ENCODE measurements at places on chromosomes 11 and 22. TPM values are rescaled to one million over a fixed set of nuclear protein-coding genes. Genes with fewer than 3 reads are reported as not detected.

The APOBEC3A gene
- total RNA-seq: 1.4 TPM

The UCP3 gene
- total RNA-seq: 2.6 TPM

The MAPK8IP2 gene
- 0.26 TPM for total RNA-seq

GRCh38 chr11:119051440-119052162 is 5.4 kb downstream of the HYOU1 start:
- no peak for DNase-seq

- no peak for DNase-seq
Measured at GRCh38 chr11:122002926-122003325, 113.1 kb downstream of the BLID start.

DNA sequence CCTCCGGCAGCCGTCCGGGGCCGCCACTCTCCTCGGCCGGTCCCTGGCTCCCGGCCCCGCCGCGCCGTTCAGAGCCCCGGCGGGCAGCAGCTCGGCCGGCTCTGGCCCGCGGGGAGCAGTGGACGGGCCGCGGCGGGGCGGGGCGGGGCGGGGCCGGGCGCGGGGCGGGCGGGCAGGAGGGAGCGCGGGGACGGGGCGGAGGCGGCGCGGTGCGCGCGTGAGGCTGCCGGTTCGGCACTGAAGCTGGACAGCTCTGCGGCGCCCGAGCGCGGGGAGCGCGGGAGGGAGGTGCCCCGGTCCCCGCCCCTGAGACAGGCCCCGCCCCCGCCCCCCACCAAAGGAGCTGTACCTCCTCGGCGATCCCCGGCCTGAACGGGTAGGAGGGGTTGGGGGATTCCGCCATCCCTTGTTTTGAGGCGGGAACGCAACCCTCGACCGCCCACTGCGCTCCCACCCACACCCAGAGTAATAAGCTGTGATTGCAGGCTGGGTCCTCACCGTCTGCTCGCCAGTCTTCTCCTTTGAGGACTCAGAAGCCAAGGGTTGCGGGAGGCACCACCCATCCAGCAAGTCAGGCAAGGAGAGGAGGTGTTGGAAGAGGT is at the start of gene DRD2:
TSS of gene DRD2 (minus strand) at position 239 of the 602 bp plus-strand sequence. CDS start 50,747 bp downstream, outside the sequence.
- DNase-seq: no peak

DNA sequence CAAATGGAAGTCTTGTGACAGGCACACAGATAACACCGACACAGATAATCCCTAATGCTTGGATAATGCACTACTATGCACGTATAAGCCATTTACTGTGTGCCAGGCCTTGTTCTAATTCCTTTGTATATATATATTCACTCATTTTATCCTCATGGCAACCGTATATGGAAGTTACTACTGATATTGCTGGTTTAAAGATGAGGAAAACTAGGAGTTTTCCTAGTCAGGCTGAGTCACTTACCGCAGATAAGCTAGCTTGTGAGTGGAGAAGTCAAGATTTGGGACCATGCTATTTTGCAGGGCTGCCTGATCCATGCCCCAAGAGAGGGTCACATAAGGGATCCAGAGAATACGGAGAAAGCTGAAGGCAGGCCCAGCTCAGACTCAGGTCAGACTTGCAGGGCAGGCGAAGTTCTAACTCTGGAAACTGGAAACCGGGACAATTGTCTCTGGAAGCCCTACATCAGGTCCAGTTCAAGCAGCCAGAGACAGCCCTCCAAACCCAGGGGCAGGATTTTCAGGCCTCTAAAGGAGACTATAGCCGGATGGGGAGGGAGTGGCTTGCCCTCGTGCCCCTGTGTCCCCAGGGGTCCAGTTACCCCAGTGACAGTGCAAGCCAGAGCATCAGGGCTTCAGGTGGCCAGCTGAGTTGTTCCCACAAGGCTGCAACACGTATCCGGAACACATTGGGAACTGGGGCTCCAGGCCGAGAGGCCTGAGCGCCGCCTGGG is 534.8 kb downstream of the INSC start:
- DNase-seq: no peak

DNA sequence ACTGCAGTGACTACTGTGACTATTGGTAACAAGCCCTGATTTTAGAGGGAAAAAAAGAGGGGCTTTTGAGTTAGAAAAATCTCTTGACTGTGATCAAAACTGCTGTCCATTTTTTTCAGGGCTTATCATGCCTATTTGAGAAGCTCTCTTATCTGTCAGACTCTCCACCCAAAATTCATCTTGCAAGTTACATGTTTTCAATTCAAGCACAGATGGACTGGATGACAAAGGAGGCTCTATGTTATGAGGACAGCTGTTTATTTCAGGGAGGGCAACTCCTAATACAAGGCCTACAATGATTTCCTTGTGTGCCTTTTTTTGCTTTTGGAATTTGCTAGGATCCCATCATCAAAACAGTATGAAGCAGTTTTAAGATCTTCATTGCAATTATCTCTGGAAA is 35.2 kb upstream of the USP47 start:
- no peak for DNase-seq

- DNase-seq: no peak
Measured at GRCh38 chr11:72244060-72244360, at the start of gene PHOX2A. TSS of gene PHOX2A (minus strand) at chr11:72244176. CDS start at chr11:72244004, 172 bp downstream.

DNA sequence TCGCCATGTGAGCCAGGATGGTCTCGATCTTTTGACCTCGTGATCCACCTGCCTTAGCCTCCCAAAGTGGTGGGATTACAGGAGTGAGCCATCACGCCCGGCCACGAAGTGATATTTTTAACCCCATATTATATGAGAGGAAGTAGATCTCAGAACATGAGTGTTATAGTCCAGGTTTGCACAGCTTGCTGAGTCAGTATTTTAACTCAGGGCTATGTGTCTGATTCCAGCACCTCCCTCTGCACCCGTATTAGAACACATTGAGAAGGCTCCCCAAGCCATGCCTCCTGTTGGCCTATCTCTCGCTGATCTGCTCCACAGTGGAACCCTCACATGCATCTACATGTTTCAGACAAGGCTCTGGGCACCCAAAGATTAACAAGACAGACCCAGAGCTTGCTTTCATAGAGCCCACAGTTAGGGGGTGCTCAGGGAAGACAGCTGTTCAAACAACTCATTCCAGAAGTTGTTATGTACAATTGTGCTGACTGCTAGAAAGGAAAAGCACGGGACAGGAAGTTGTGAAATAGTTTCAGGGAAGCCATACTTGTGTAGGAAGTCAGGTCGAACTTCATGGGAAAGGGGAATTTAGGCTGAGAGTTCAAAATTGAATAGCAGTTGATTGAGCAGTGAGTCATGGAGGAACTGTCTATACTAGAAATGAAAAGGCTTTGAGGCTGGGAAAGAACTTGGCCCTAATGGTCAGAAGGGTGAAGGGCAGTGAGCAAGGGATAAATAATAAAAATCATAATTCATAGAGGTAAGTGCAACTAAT is 49.3 kb upstream of the CLPB start:
- DNase-seq: no peak
